PC-3 (cell line): ENCODE measurements at places on chromosomes 6 and 20. TPM values are rescaled to one million over a fixed set of nuclear protein-coding genes. Genes with fewer than 3 reads are reported as not detected.
A peak's percentile ranks its signal among the peaks of the same experiment; 100 is the strongest.

Gene C20orf144
- 0.17 TPM in 1 of 2 replicates, not detected in the other for total RNA-seq

Gene ANKS1A
- 18.8 and 21.3 TPM in 2 replicates for total RNA-seq

Gene GRM4
- total RNA-seq = not detected in 2 replicates

Gene IPCEF1
- 0.12 and 0.29 TPM in 2 replicates for total RNA-seq

Gene C20orf202
- not detected in 2 replicates for total RNA-seq

Gene RAET1L
- total RNA-seq = 1.1 and 3.6 TPM in 2 replicates

Gene LCA5
- total RNA-seq = 0.73 and 0.86 TPM in 2 replicates

Gene SLC17A1
- not detected in 2 replicates for total RNA-seq

Gene PRSS35
- 1.7 and 3.2 TPM in 2 replicates for total RNA-seq

Gene WFDC5
- not detected in 2 replicates for total RNA-seq

Gene SLC44A4
- 3.5 and 4.9 TPM in 2 replicates for total RNA-seq

DNA sequence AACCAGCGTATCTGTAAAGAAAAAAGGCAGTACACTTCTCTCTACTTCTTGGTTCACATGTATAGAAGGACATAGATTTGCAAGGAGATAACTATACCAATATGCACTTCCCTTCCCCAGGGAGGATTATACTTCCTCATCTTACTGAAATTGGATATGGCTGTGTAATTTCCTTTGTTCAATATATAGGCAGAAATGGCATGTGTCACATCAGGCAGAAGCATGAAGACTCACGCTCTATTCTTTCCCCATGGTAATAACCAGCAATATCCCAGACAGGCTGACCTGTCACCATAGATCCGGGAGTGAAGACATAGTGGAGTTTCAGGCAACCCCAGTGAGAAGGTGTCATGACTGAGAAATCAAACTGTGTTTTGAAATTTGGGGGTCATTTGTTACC is 518.3 kb downstream of the KIF16B start:
- no peaks in the 10 kb centered on the region for H3K36me3 ChIP-seq
- H3K4me1 ChIP-seq = peaks cover 2% of the 10 kb centered on the region; the same call in 1 of the 2 replicates
- no peak overlapping the region for H3K4me3 ChIP-seq
- no peaks in the 10 kb centered on the region for H3K27me3 ChIP-seq
- no peak for DNase-seq
- H3K27ac ChIP-seq = no peak overlapping the region

GRCh38 chr6:45791211-45792168 is 224.2 kb downstream of the CLIC5 start:
- H3K4me3 ChIP-seq = no peak overlapping the region
- H3K27ac ChIP-seq = no peak overlapping the region
- DNase-seq = peak; percentile 39
- H3K36me3 ChIP-seq = no peaks in the 10 kb centered on the region
- peaks cover 5% of the 10 kb centered on the region; the same call in 1 of the 2 replicates for H3K27me3 ChIP-seq

DNA sequence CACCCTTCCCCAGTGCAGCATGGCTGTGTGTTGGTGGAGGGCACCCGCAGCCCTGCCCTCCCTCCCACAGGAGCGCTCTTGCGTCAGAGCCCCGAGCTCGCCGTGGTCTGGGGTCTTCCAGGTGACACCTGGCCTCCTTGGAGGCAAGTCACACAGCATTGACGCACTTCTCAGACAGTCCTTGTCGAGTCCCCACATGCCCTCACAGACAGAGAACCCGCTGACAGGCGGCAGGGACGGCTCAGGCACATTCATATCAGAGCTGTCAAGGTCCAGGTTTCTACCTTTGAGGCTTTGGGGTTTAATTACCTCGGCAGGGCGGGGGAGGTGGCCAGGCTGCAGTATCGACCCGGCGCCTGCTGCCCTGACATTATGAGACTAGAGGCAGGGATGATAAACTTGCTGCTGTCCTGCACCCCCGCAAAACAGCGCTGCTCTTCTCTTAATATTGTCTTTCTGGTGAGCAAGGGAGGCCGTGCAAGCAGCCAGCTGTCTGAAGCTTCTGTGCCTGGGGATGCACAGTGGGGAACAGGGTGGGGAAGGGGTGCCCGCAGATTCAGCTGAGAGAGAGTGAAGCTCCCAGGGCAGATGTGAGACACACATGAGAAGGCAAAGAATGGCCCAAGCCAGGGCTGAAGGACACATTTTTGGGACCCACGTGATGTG is 4.7 kb downstream of the NPEPL1 start:
- H3K27me3 ChIP-seq = no peaks in the 10 kb centered on the region
- H3K27ac ChIP-seq = no peak overlapping the region
- DNase-seq = no peak
- H3K4me1 ChIP-seq = peaks cover 17% of the 10 kb centered on the region

DNA sequence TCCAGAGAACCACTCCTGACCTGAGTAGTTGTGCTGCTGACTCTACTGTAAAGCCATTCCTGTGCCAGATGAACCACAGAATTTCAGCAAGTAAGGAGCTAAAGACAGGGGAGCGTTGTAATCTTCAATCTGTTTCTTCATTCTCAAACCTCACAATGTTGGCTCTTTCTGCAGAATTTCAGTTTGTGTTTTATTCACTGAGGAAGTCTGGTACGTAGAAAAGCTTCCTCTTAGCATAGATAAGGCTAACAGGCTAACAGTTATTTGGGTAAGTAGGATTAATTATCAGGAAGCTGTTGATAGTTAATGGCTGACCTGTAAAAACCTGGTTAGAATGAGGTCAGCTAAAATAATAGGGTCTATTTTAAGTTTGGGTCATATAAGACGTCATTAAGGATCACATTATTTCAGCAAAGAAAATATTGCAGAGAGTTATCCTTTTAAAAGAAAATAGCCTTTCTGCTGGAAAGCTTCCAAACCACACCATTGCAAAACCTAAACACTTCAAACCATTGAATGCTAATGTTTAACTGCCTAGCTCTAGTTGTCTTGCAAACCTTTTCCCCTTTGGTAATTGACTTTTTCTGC is 14.1 kb upstream of the TENT5A start:
- peak overlapping the region; percentile 78 for H3K27ac ChIP-seq
- H3K4me3 ChIP-seq = peak overlapping the region; percentile 30
- peak; percentile 82 for DNase-seq
- H3K27me3 ChIP-seq = no peaks in the 10 kb centered on the region
- no peaks in the 10 kb centered on the region for H3K36me3 ChIP-seq
- peaks cover 54% of the 10 kb centered on the region for H3K4me1 ChIP-seq

GRCh38 chr20:35173576-35174192 is 1.8 kb downstream of the PROCR start:
- H3K4me3 ChIP-seq = no peak overlapping the region
- no peaks in the 10 kb centered on the region for H3K36me3 ChIP-seq
- H3K27me3 ChIP-seq = no peaks in the 10 kb centered on the region
- peaks cover 19% of the 10 kb centered on the region for H3K4me1 ChIP-seq

- 0 out of 2 replicates have a peak, but pooled peaks cover under 1% of the 10 kb centered on the region for H3K4me1 ChIP-seq
- no peaks in the 10 kb centered on the region for H3K36me3 ChIP-seq
- H3K27me3 ChIP-seq = no peaks in the 10 kb centered on the region
- H3K4me3 ChIP-seq = no peak overlapping the region
- no peak for DNase-seq
Measured at GRCh38 chr6:24940311-24940917, 4.7 kb upstream of the RIPOR2 start.

GRCh38 chr6:139528471-139528870 is 154.0 kb upstream of the CITED2 start:
- H3K27me3 ChIP-seq = no peaks in the 10 kb centered on the region
- no peak overlapping the region for H3K27ac ChIP-seq
- H3K4me1 ChIP-seq = no peaks in the 10 kb centered on the region
- H3K36me3 ChIP-seq = no peaks in the 10 kb centered on the region

GRCh38 chr6:83417880-83418663 is 12.8 kb downstream of the ME1 start:
- H3K4me3 ChIP-seq = no peak overlapping the region
- H3K27ac ChIP-seq = no peak overlapping the region
- H3K27me3 ChIP-seq = no peaks in the 10 kb centered on the region
- peaks cover 12% of the 10 kb centered on the region; the same call in 1 of the 2 replicates for H3K36me3 ChIP-seq
- H3K4me1 ChIP-seq = no peaks in the 10 kb centered on the region

GRCh38 chr6:117072134-117072533 is 193.2 kb upstream of the VGLL2 start:
- H3K27me3 ChIP-seq = no peaks in the 10 kb centered on the region
- H3K4me1 ChIP-seq = no peaks in the 10 kb centered on the region
- H3K36me3 ChIP-seq = no peaks in the 10 kb centered on the region

- H3K36me3 ChIP-seq = no peaks in the 10 kb centered on the region
- no peak for DNase-seq
- H3K4me3 ChIP-seq = no peak overlapping the region
- H3K4me1 ChIP-seq = no peaks in the 10 kb centered on the region
Measured at GRCh38 chr6:128914051-128914450, 31.1 kb downstream of the LAMA2 start.

- H3K27ac ChIP-seq = peak overlapping the region; percentile 56
- no peaks in the 10 kb centered on the region for H3K27me3 ChIP-seq
- H3K4me3 ChIP-seq = no peak overlapping the region
- peaks cover 28% of the 10 kb centered on the region for H3K4me1 ChIP-seq
- peak; percentile 88 for DNase-seq
Measured at GRCh38 chr6:143579703-143580102, 68.2 kb upstream of the FUCA2 start.

DNA sequence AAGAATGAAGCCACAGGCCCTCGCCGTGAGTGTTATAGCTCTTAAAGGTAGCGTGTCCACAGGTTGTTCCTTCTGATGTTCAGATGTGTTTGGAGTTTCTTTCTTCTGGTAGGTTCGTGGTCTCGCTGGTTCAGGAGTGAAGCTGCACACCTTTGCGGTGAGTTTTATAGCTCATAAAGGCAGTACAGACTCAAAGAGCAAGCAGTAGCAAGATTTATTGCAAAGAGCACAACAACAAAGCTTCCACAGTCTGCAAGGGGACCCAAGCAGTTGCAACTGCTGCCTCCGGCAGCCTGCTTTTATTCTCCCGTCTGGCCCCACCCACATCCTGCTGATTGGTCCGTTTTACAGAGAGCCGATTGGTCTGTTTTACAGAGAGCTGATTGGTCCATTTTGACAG is 5.2 kb downstream of the HIVEP1 start:
- no peak for DNase-seq
- peaks cover 20% of the 10 kb centered on the region for H3K4me1 ChIP-seq
- no peak overlapping the region for H3K27ac ChIP-seq
